ENCODE measurements at places on chromosomes 7 and 10.

- no peaks in the 10 kb centered on the region for H3K36me3 ChIP-seq
- peaks cover 8% of the 10 kb centered on the region for H3K27me3 ChIP-seq
- no peak overlapping the region for H3K4me3 ChIP-seq
- DNase-seq, result no peak
These were observed 3.4 kb downstream of the ENTPD1 start for GRCh38 chr10:95759233-95759826.

GRCh38 chr7:13099154-13099795, 411.8 kb downstream of the ARL4A start:
- no peak overlapping the region for H3K27ac ChIP-seq
- no peak overlapping the region for H3K4me3 ChIP-seq
- H3K27me3 ChIP-seq, result no peaks in the 10 kb centered on the region

- H3K27ac ChIP-seq, result no peak overlapping the region
- H3K36me3 ChIP-seq, result no peaks in the 10 kb centered on the region
- H3K4me1 ChIP-seq, result peaks cover 2% of the 10 kb centered on the region
- peaks cover 10% of the 10 kb centered on the region for H3K27me3 ChIP-seq
- H3K4me3 ChIP-seq, result no peak overlapping the region
- no peak for DNase-seq
These were observed 127.6 kb downstream of the IPMK start for GRCh38 chr10:58140054-58140453.

DNA sequence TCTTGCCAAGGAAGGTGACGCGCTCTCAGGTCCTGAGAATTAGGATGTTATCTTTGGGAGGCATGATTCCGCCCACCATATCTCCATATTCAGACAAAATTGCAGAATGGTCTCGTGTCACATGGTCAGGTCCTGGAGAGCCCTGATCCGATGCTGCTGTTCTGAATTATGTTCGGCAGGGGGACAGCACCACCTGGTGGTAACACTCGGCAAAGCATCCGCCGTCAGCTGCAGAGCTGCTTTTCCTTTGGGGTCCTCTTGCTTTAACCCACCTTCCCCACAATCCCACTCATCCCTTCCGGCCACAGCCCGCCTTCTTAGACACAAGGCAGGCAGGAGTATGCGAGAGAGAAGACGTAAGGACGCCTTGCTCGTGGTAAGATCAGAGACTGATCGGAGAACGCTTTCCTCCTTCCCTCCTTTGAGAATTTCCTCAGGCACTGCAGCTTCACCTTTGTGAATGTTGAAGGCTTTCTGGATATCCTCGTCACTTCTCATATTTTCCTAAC, 327.8 kb upstream of the C7orf33 start:
- H3K4me1 ChIP-seq, result peaks cover 13% of the 10 kb centered on the region
- no peak overlapping the region for H3K27ac ChIP-seq
- DNase-seq, result peak; percentile 26
- peak overlapping the region; percentile 54 for H3K4me3 ChIP-seq
- peaks cover 12% of the 10 kb centered on the region for H3K27me3 ChIP-seq

DNA sequence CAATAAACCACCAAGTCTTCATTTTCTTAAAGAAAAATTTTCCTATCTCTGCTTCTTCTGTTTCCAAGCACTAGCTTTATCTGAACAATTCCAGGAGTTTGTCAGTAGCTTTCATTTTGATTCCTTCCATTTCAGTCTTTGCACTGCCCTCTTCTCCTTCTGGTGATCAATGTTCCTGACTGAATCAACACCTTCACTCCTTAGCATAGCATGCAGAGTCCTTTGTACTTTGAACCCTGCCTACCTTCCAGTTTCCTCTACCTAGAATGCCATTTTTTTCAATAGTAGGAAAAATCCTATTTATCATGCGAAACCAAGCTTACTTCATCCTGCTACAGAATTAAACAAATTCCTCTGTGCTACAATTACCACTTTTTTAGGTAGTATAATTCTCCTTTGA, 1.9 kb upstream of the C10orf88 start:
- no peak for DNase-seq
- no peak overlapping the region for H3K4me3 ChIP-seq
- H3K27me3 ChIP-seq, result no peaks in the 10 kb centered on the region

GRCh38 chr10:557792-558328, 131.6 kb downstream of the DIP2C start:
- no peak overlapping the region for H3K4me3 ChIP-seq
- H3K4me1 ChIP-seq, result peaks cover 8% of the 10 kb centered on the region
- no peaks in the 10 kb centered on the region for H3K36me3 ChIP-seq
- H3K27me3 ChIP-seq, result peaks cover 22% of the 10 kb centered on the region
- H3K27ac ChIP-seq, result peak overlapping the region; percentile 44

GRCh38 chr10:122139627-122140170, 131.4 kb upstream of the BTBD16 start:
- no peaks in the 10 kb centered on the region for H3K36me3 ChIP-seq
- DNase-seq, result no peak
- no peak overlapping the region for H3K4me3 ChIP-seq

GRCh38 chr10:68406111-68406814, 814 bp downstream of the RUFY2 start:
- peak overlapping the region; percentile 73 for H3K27ac ChIP-seq
- peak overlapping the region; percentile 92 for H3K4me3 ChIP-seq
- peak; percentile 1 for DNase-seq
- peaks cover 5% of the 10 kb centered on the region for H3K36me3 ChIP-seq

DNA sequence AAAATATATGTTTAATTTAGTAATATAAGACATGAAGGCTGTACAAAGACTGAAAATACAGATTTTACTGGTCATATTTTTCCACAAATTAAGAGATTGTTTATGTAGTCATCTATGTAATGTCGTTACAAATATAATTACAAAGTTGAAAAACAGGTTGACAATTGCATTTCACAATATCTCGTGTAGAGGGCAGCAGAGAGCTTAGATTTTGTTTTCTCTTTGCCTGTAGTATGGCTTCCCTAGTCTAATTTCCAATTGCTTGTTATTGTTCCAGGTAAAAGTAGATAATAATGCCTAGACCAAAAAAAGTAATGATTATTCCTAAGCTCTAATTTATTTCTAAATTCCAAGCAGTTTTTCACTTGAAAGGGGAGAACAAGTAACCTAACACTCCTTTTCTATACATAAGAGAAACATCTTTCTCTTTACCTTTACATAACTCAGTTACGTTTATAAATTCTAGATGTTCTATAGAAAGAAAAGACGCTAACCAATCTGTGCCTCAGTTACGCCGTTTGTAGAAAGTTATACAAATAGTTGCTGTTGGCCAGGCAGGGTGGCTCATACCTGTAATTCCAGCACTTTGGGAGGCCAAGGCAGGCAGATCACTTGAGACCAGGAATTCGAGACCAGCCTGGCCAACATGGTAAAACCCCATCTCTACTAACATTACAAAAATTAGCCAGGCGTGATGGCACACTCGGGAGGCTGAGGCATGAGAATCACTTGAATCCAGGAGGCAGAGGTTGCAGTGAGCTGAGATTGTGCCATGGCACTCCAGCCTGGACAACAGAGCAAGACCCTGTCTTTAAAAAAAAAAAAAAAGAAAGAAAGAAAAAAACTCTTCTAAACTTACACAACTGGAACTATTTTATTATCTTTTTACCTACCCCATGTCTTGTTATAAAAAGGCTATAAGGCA, 30.0 kb downstream of the NET1 start:
- H3K4me1 ChIP-seq, result peaks cover 6% of the 10 kb centered on the region
- no peaks in the 10 kb centered on the region for H3K27me3 ChIP-seq
- no peak overlapping the region for H3K27ac ChIP-seq
- no peaks in the 10 kb centered on the region for H3K36me3 ChIP-seq
- no peak overlapping the region for H3K4me3 ChIP-seq
- DNase-seq, result peak; percentile 30

DNA sequence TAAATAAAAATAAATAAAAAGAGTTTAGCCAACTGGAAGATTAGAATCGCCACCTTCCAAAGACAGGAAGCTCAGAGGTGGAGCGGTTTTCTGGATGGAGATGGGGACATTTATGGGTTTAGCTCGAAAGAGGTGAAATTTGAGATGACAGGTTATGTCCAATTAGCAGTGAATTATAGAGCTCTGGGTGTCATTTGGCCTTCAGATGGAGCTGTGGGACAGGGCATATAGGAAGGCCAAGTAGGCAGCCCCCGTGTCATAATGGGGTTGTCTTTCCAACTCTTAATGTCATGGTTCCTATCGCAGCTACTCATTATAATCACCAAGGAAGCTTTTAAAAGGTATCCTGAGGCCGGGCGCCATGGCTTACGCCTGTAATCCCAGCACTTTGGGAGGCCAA, 21.0 kb upstream of the EEPD1 start:
- peaks cover 3% of the 10 kb centered on the region for H3K27me3 ChIP-seq
- no peak overlapping the region for H3K4me3 ChIP-seq
- no peaks in the 10 kb centered on the region for H3K36me3 ChIP-seq
- no peak overlapping the region for H3K27ac ChIP-seq
- peaks cover 5% of the 10 kb centered on the region for H3K4me1 ChIP-seq

GRCh38 chr10:132978542-132978941, 36.2 kb upstream of the CFAP46 start:
- no peak overlapping the region for H3K27ac ChIP-seq
- no peaks in the 10 kb centered on the region for H3K36me3 ChIP-seq
- no peak overlapping the region for H3K4me3 ChIP-seq
- DNase-seq, result no peak
- peaks cover 28% of the 10 kb centered on the region for H3K27me3 ChIP-seq

DNA sequence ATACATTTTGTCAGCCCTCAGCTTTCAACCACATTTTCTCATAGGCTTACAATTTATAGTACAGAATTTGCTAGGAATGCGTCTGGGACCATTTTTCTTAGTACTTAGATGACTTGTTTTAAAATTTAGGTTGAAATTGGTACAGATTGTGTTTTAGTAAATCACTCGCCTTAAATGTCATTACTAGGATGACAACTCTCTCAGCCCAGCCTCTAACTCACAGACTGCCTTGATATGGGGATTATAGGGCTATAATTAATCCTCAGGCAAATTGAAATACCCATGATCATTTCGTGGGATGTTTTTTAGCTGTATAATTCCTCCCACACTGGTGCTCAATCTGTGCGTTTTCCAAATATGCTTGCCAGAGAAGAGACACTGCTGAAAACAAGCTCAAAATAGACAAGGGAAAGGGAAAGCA, 299.7 kb upstream of the AKR1E2 start:
- no peak overlapping the region for H3K4me3 ChIP-seq
- no peaks in the 10 kb centered on the region for H3K36me3 ChIP-seq
- no peaks in the 10 kb centered on the region for H3K4me1 ChIP-seq
- H3K27me3 ChIP-seq, result peaks cover 18% of the 10 kb centered on the region
- H3K27ac ChIP-seq, result no peak overlapping the region

GRCh38 chr7:99027241-99027640, 116.7 kb downstream of the SMURF1 start:
- no peak overlapping the region for H3K4me3 ChIP-seq
- H3K27me3 ChIP-seq, result no peaks in the 10 kb centered on the region
- DNase-seq, result no peak
- H3K4me1 ChIP-seq, result no peaks in the 10 kb centered on the region
- peak overlapping the region; percentile 63 for H3K27ac ChIP-seq

- no peaks in the 10 kb centered on the region for H3K27me3 ChIP-seq
- H3K27ac ChIP-seq, result no peak overlapping the region
- H3K36me3 ChIP-seq, result no peaks in the 10 kb centered on the region
- no peak overlapping the region for H3K4me3 ChIP-seq
- no peaks in the 10 kb centered on the region for H3K4me1 ChIP-seq
These were observed 206.4 kb upstream of the ETV1 start for GRCh38 chr7:14195871-14196270.

- H3K4me3 ChIP-seq, result no peak overlapping the region
- H3K27ac ChIP-seq, result no peak overlapping the region
- H3K36me3 ChIP-seq, result no peaks in the 10 kb centered on the region
- H3K27me3 ChIP-seq, result peaks cover 34% of the 10 kb centered on the region
- no peak for DNase-seq
- H3K4me1 ChIP-seq, result no peaks in the 10 kb centered on the region
These were observed 6.1 kb downstream of the BICC1 start for GRCh38 chr10:58518775-58519174.

- H3K27ac ChIP-seq, result no peak overlapping the region
- H3K27me3 ChIP-seq, result no peaks in the 10 kb centered on the region
- no peaks in the 10 kb centered on the region for H3K36me3 ChIP-seq
- no peak overlapping the region for H3K4me3 ChIP-seq
These were observed 141.3 kb upstream of the KLF14 start for GRCh38 chr7:130875265-130875741.

GRCh38 chr10:78875932-78876331, 192.8 kb upstream of the ZMIZ1 start:
- peaks cover 6% of the 10 kb centered on the region for H3K27me3 ChIP-seq
- H3K27ac ChIP-seq, result peak overlapping the region; percentile 1
- DNase-seq, result no peak
- H3K4me3 ChIP-seq, result no peak overlapping the region
- peaks cover 6% of the 10 kb centered on the region for H3K36me3 ChIP-seq

GRCh38 chr10:132696728-132697577, 89.0 kb downstream of the NKX6-2 start:
- H3K36me3 ChIP-seq, result peaks cover 23% of the 10 kb centered on the region
- DNase-seq, result no peak
- peaks cover 6% of the 10 kb centered on the region for H3K4me1 ChIP-seq
- no peak overlapping the region for H3K27ac ChIP-seq

- H3K36me3 ChIP-seq, result no peaks in the 10 kb centered on the region
- H3K27me3 ChIP-seq, result peaks cover 5% of the 10 kb centered on the region
- H3K27ac ChIP-seq, result no peak overlapping the region
- DNase-seq, result no peak
These were observed 8.3 kb downstream of the TMEM273 start for GRCh38 chr10:49179699-49180443.

- peaks cover 9% of the 10 kb centered on the region for H3K4me1 ChIP-seq
- no peak overlapping the region for H3K27ac ChIP-seq
- no peaks in the 10 kb centered on the region for H3K36me3 ChIP-seq
- peak; percentile 5 for DNase-seq
These were observed 10.6 kb upstream of the DNMBP start for GRCh38 chr10:100020142-100020885.

- no peaks in the 10 kb centered on the region for H3K27me3 ChIP-seq
- no peaks in the 10 kb centered on the region for H3K4me1 ChIP-seq
- no peaks in the 10 kb centered on the region for H3K36me3 ChIP-seq
- H3K27ac ChIP-seq, result no peak overlapping the region
- no peak for DNase-seq
These were observed 143.8 kb upstream of the PCLO start for GRCh38 chr7:83306502-83306901.

- no peak overlapping the region for H3K4me3 ChIP-seq
- no peaks in the 10 kb centered on the region for H3K27me3 ChIP-seq
- H3K27ac ChIP-seq, result no peak overlapping the region
- DNase-seq, result no peak
- no peaks in the 10 kb centered on the region for H3K36me3 ChIP-seq
These were observed 101.5 kb upstream of the ANKRD1 start for GRCh38 chr10:91022390-91022789.

DNA sequence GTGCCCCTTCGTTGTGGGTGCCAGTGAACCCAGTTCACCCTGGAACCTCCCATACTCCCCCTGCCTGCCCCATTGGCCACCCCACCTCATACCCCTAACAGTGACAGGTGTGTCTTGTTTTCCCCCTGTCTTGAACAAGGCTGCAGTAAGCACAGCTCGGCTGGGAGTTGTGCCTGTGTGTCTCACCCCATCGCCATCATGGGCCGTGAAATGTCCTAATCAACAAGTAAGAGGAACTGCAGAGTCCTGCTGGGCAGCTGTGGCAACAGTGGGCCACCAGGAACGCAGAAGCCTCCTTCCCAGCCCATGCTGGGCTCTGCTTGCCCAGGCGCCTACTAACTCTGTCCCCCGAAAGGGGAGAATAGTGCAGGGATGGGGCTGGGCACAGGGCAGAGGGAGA, 91.6 kb downstream of the C10orf105 start:
- H3K36me3 ChIP-seq, result no peaks in the 10 kb centered on the region
- no peak overlapping the region for H3K27ac ChIP-seq
- no peak overlapping the region for H3K4me3 ChIP-seq
- peaks cover 4% of the 10 kb centered on the region for H3K4me1 ChIP-seq

- no peak overlapping the region for H3K27ac ChIP-seq
- H3K4me1 ChIP-seq, result no peaks in the 10 kb centered on the region
These were observed 61.6 kb downstream of the PRSS58 start for GRCh38 chr7:142196066-142196840.
